ENCODE measurements at places on chromosomes 6 and 20.
A peak's percentile ranks its signal among the peaks of the same experiment; 100 is the strongest.

DNA sequence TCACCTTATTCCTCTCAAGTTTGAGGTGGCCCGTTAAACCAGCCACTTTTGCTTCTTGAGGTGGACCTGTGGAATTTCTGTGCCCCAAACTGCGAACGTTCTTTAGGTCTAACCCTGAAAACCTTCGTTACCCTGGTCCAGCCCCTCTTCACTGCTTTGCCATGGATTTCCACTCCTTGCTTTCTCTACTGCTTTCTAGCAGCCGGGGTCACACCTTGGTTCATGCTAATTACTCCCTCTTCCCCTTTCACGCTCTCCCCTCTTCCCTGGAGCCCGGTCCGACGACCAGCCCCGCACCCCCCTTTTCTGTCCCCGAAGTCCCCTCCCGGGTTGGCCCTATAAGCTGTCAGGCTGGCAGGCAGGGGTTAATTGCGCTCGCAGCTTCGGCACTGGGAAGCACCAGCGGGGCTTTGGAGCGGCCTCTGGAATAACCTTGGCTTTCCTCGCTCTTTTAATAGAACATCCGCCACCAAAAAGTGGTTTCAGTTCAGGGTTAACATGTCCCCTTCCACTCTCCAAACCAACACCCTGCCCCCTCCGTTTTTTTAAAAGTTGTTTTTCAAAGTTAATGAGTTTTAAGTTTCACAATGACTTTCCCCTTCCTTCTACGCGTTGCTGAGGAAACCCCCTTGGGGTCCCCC, 1.4 kb upstream of the HIVEP1 start:
- peak; percentile 51 for DNase-seq

DNA sequence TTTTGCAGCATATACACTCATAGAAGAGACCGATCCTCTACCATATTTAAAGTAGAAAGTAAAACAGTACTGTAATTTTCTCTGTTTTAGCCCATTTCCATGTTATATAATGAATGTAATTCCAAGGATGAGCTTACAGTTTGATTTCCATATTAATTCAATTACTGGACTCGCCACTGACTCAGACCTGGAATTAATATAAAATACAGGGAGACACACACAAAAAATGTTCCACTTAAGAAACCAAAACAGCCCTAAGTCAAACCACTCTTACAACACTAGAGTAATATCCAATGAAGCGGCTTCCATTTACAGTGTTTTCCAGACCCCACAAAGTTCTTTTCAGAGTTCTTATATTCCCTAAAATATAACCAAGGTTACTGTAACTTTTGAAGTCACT, 110.6 kb downstream of the BACH2 start:
- no peak for DNase-seq

GRCh38 chr6:116695401-116695800, 14.4 kb downstream of the KPNA5 start:
- no peak for DNase-seq

DNA sequence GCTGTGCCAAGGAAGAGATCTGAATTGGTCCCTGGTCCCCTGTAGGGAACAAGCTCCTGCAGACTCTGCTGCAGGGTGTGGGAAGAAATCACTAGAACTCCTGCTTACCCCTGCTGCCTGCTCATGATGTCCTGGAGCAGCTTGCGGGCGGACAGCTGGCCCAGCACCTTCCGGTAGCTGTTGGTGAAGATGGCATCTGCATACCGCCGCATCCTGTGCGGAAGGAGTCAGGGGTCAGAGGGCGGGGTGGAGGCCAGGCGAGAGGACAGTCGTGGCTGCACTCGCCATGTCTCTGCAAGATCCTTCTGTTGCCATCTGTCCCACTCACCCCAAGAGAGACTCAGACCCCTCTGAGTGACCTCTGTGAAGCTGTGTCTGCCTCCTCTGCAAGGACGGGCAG, 5.3 kb downstream of the GHRH start:
- DNase-seq: no peak

GRCh38 chr20:406200-407132, 1.6 kb upstream of the RBCK1 start:
- no peak for DNase-seq

- DNase-seq: no peak
These were observed 59.2 kb upstream of the THBS2 start for GRCh38 chr6:169312658-169313346.

DNA sequence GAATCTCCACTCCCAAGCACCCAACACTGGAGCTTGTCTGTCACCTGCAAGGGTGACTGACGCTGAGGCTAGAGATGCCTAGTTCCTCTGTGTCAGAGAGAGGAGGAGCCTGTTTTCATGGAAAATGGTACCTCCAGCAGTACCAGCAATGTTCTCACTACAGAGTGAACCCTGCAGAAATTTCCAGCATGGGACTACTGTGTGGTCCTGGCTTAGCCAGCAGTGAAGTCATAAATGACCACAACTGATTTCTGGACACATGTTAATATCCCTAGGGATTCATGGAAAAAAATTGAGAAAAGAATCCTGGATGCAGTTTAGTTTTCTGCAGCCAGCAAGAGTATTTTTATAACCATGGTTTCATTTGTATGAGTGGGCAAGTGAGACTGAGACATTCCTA, 468.1 kb downstream of the CD83 start:
- no peak for DNase-seq

DNA sequence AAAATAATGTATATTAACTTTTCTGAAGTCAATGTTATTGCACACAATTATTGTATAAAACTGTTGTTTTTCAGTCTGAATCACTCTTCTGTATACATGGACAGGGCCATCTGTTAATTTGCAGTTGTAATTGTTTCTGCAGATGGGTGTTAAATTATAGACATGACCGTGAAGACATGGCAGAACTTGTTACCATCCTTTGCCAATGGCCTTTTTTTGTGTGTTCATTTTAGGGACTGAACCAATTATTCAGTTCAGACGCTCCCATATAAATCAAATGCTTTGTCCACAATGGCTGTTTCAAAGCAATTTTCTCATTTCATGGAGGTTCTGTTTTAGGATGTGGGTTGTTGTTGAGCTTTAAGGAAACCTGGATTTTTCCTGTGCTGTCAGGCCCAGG, 533.7 kb downstream of the DOK5 start:
- no peak for DNase-seq

DNA sequence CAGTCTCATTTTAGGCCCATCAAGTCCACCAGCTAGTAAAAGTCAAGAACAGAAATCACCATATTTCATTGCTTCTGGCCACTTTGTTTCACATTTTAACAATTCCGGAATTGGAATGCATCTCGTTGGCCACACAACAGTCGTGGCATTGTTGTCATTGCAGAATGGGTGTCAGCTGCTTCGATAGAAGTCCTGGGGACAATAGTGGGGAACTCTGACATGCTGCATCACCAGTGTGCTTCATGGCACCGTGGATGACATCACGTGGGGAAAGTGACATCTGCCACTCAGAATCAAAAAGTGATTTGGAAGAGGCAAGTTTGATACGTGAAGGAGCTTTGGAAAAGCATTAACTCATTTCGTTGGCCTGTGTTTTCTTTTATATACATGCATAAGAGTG, 43.8 kb upstream of the XRN2 start:
- no peak for DNase-seq

- DNase-seq: no peak
These were observed 155.6 kb downstream of the OGFRL1 start for GRCh38 chr6:71444222-71444621.

- no peak for DNase-seq
These were observed 33.9 kb downstream of the KCNK17 start for GRCh38 chr6:39280247-39280731.

- no peak for DNase-seq
These were observed 155.0 kb upstream of the SUPT3H start for GRCh38 chr6:45532721-45533210.

DNA sequence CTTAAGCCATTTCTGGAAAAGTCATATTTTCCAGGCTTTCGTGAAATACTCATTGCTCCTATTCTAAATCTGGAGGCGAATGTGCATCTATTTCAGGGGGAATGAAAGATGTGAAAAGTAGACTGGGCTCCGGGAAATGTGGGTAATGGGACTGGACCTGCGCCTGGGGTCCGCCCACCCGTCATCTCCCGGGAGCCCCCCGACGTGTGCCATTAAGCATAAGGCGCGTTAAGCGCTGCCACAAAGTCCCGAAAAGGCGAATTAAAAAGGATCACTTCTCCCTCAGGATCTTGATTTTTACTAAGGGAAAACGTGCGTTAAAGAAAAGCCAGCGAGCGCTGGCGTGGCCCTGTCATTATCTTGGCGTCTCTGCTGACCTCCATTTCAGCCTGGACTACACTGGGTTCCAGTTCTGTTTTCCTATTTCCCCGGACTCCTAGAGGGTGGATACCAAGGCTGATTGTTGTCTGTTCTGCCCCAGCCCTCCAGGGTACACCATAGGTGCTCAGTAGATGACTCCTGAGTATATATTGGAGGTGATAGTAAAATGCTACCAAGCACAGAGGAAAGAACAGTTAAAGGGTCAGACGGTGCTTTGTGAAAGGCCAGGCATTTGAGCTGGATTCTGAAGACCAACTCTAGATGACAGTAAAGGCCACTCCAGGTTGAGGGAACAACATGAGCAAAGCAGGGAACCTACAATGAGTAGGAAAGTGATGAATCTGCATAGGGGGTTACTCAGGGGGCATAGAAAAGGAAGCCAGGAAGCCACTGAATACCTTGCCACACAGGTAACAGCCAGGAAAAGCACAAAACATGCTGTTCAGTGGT, 89.2 kb upstream of the ARID1B start:
- DNase-seq: no peak

DNA sequence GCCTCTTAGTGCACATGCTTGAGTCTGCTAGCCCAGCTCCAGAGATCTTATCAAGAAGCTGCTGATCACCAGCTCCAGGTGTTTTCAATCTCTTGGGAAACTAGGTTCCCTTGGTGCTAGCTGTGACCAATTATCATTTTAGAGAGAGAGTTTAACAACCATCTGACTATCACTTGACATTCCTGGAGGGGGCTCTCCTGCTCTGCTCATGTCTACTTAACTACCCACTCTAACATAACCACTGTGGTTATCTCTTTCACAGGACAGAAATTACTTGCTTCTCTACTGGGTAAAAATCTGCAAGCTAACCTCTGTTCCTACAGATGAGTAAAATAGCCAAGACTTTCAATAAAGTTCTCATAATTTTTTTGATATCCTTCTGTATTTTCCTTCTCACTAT, 823.4 kb upstream of the GJE1 start:
- no peak for DNase-seq

DNA sequence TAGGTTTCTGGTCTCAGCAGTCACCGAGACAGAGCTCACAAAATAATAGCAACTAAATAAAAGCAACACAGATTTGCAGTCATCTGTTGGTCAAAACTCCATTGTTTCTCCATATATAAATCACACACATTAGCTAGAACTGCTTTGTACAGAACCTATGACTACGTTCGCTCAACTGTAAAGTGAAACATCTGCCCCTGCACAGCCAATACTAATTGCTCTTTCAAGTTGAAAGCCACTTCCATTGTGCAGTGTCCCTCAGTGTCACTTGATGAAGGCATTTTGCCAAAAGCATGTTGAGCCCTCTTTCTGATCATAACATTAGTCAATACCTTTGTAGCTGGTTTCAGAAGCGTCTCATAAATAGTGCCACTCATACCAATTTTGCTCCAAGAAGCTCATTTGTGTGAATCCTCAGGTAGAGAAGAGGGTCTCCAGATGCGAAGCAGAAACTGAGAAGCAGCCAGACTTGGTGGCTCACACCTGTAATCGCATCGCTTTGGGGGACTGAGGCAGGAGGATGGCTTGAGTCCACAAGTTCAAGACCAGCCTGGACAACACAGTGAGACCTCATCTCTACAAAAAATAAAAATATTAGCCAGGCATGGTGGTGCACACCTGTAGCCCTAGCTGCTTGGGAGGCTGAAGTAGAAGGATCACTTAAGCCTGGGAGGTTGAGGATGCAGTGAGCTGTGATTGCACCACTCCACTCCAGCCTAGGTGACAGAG, 68.9 kb downstream of the PERP start:
- DNase-seq: no peak

DNA sequence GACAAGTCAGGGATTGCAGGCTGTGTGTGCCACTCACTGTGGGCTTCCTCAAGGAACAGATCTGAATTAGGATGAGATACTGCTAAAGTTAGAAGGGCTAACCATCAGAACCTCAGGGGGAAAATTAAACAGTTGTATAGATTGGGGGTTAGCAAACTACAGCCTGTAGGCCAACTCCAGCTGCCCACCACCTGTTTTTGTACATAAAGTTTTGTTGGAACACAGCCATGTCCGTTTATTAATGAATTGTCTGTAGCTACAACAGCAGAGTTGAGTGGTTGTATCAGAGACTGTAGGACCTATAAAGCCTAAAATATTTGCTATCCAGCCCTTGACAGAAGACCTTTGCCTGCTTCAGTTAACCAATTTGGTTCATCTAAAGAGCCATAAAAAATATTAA, 127.2 kb upstream of the ECI2 start:
- no peak for DNase-seq

GRCh38 chr6:43199912-43200311, 17.9 kb downstream of the CUL9 start:
- DNase-seq: no peak

- DNase-seq: no peak
These were observed 115.8 kb downstream of the TBC1D7 start for GRCh38 chr6:13212538-13212937.

DNA sequence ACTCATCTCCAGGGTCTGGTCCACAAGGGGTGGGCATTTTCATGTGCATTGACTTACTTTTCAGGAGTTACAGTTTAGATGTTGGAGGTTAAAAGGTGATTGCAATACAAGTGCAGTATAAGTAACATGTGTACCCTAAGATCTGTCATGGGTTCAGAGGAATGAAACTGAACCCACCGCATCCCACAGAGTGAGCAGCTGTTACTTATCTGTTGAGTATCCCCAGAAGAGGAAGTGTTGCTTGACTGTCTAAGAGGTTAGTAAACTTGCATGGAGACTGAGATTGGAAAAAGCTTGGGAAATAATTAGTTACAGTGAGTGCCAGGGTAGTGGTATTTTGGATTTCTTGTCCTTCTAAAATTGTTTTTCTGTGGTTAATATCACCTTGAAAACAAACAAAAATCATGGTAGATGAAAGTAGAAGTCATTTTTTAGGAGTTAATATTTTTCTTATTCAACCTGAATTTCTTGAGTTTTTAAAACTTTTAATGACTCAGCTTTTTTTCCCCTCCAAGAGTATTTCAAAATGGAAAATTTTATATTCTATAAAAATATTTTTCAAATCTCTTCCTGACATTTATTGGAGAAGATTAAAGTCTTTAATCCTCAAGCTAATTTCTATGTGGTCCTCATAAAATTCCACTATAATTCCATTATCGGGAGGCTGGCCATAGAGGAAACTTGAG, 306.1 kb downstream of the ZNF217 start:
- no peak for DNase-seq

- no peak for DNase-seq
These were observed 31.5 kb downstream of the NOX3 start for GRCh38 chr6:155424181-155424580.

- no peak for DNase-seq
These were observed 7.3 kb downstream of the THEMIS start for GRCh38 chr6:127893541-127893940.

- no peak for DNase-seq
These were observed 3.3 kb downstream of the ADGRB3 start for GRCh38 chr6:68638230-68638900.

- no peak for DNase-seq
These were observed 8.9 kb downstream of the TREM1 start for GRCh38 chr6:41277605-41278004.
